Activated CD4-positive, alpha-beta T cell treated with anti-CD3 and anti-CD28 coated beads, Interleukin-2, amount 50 U/mL, for 16 hours (primary cell): ENCODE measurements at places on chromosomes 1 and 21.

GRCh38 chr1:166972826-166973225, 2.5 kb downstream of the ILDR2 start:
- no peak for DNase-seq

GRCh38 chr1:183505454-183506089, 33.3 kb downstream of the SMG7 start:
- DNase-seq, result no peak

DNA sequence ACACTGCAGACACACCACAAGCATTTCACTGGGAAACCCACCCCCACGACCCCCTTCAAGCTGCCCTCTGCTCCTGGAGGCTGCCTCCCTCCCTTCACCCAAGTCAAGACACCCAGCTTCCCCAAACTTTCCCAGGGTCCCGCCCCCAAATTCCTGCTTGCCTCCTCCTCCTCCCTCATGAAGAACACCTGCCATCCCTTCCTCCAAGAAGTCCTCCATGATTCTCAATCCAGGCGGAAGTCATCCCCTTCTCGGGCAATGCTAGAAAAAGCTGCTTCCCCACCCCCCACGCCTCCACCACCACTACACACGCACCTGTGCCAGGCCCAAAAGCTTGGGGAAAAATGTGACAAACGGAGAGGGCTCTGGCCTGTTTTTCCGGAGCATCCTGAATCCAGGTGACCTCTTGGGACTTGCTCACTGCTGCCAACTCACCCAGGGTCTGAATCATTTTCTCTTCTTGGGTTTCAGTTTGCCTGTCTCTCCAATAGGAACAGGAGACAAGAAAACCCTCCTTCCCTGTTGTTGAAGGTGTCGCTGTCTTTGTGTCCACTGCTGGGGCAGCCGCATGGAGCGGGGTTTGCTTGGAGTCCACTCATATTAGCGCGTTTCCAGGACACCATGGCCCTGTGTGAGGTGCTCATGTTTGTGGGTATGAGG, 101.0 kb upstream of the CASZ1 start:
- no peak for DNase-seq

DNA sequence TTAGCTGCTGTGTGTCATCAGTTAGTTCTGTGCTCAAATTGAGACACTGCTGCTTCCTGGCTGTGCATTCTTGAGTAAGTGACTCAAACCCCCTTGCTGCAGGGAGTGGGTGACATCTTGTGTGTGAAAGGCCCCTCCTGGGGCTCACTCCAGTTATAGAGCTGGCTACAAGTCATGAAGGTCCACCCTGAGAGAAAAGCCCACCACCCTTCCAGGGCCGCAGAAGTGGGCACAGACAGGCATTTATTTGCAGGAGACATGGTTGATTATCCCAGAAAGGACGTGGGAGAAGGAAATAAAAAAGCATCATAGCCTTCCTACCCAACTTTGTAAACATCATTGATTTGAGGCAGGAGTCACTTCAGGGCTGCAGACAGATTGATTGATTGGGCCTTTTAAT, 550.6 kb downstream of the MATN1 start:
- DNase-seq, result no peak

- no peak for DNase-seq
Measured at GRCh38 chr1:1907098-1907736, 7.8 kb upstream of the CALML6 start.

- DNase-seq, result no peak
Measured at GRCh38 chr1:235976490-235976889, 88.4 kb downstream of the NID1 start.

DNA sequence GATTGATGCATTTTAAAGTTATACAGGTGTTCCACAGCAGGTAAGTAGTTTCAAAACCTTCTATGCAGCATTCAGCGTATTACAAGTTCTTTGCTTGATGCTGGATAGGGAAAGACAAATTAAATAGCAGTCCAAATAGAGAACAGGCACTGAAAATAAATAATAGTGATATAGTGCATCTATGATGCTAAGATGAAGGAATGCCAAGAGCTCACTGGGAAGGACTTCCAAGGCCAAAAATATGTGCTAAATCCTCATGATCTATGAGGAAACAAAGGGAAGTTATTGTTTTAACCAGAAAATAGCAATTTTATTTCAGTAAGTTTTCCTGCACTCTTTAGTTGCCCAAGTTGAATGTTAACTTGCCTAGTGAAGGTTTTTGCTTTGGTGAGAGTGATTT, 127.8 kb upstream of the GREM2 start:
- DNase-seq, result no peak
